CD8-positive, alpha-beta memory T cell (primary cell): ENCODE measurements at places on chromosomes 3 and 15.

- no peak overlapping the region for H3K27ac ChIP-seq
- DNase-seq = no peak
- no peak overlapping the region for H3K4me3 ChIP-seq
- H3K36me3 ChIP-seq = no peaks in the 10 kb centered on the region
These were observed 322.2 kb downstream of the SLC9A9 start for GRCh38 chr3:143526011-143526545.

DNA sequence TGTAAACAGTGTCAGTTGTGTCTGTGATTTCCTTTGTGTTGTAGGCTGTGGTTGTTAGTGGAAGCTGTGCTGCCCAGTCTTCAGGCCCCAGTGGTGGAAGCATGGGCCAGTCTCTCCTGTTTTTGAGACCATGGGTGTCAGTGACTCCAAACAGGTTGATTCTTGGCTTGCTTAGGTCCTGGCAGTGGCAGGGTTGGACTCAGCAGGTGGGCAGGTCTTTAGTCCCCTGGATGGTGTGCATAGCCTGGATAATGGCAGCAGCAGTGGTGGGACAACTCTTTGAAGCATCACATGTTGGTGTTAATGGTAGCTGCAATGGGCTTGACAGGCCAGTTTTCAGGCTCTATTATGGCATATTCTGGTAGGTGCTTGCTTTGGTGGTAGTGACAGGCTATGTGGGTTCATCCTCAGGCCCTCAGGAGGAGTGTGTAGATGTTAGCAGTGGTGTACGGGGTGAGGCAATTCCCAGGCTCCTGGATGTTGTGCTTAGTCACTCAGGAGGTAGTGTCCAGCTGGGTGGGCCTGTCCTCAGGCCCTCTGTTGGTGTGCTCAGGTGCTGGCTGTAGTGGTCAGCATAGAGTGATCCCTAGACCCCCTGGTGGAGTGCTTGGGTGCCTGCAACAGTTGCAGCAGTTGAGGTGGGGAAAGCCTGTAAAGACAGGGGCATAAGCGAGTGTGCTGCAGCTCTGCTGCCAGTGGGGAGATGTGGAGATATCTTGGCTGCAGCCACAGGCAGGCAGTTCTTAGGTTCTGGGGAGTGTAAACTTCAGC lies 596.7 kb downstream of the PDCD6IP start:
- no peak overlapping the region for H3K27ac ChIP-seq
- DNase-seq = no peak
- no peaks in the 10 kb centered on the region for H3K4me1 ChIP-seq

DNA sequence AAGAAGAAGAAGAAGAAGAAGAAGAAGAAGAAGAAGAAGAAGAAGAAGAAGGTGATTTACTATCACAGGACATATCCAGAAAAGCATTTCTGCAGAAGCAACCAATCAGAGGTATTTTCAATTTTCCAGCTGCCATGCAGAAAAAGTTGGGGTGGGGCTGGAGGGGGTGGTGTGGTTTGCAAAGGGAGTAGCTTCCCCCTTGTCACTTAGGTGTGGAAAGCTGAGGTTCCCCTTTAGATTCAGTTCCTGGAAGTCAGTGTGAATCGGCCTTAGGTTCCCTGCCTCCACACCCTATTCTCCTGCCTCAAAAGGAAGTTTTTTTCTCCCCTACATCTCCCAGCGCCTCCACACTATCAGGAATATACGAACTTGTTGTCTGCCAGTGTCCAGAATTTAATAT lies 276.7 kb upstream of the ARRDC4 start:
- H3K4me3 ChIP-seq = no peak overlapping the region
- H3K4me1 ChIP-seq = no peaks in the 10 kb centered on the region
- DNase-seq = no peak
- no peak overlapping the region for H3K27ac ChIP-seq
- no peaks in the 10 kb centered on the region for H3K27me3 ChIP-seq

DNA sequence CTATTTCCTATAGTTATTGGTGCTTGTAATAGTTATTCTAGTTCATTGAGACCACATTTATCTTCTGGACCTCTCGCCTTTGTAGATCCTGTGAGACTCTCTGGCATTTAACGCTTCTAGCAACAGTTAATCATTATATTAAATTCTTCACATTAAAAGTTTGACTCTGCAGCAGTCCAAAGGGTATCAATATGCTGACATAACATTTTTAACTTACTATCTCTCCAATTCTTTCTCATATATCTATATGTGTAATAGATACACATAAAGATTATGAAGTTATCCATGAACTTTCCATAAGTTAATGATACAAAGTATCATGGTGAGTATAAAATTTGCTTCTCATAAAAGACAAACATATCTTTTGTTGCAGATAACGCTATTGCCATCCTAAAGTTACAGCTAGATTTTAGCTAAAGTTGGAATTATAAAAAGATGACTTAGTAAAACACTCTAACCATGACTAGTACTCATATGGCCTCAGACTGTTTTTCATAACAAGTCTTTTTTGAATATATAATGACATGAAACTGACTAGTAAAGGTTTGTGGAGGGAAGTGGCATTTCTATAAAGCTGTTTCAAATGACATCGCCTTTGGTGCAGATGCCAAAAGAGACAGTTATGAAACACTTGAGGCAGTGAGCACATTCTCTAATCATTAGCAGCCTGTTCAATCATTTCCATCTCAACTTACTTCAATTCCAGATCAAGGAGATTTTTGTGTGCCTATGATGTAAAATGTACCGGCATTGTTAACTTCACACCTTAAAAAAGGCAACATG lies 379.3 kb upstream of the CBLB start:
- H3K36me3 ChIP-seq = no peaks in the 10 kb centered on the region
- H3K4me1 ChIP-seq = no peaks in the 10 kb centered on the region
- H3K27me3 ChIP-seq = no peaks in the 10 kb centered on the region
